T-helper 1 cell (primary cell): ENCODE measurements at places on chromosomes 16 and 17.

- no peak for DNase-seq
Measured at GRCh38 chr17:81577278-81578000, 25.3 kb upstream of the FAAP100 start.

DNA sequence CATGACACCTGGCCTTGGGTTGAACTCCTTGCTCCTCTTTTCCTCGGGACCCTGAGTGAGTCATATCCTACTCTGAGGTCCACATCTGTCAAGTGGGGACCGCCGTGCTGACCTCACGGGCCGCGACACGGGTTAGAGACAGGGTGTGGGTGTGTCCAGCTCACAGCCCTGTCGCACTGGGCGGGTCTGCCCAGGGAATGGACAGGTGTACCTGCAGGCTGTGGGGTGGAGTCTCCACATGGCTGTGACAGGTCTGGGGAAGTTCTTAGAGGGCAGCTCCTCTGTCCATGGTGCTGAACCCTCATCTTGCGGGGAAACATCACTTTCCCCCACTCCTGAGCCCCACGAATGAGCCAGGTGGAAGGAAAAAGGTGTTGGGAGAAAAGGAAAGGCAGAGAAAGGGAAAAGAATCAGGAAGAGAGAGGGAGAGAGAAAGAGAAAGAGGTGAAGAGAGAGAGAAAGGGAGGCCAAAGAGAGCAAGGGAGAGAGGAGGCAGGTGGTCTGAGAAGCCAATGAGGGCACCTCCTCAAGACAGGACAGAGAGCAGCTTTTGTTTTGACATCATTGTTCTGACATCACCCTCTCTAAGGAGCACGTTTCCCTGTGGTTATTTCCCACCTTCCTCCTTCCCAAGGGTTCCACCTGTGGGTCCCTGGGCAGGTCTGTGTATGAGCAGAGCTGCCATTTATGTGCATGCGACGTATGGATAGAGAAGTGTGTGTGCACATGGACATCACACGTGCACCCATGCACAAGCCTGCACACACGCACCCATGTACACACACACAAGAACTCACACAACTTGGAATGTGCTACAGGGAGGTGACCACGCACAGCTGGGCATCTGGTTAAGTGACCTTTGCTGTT lies 32.6 kb upstream of the CBFA2T3 start:
- no peak for DNase-seq

GRCh38 chr16:187330-187729 lies 7.1 kb downstream of the HBQ1 start:
- DNase-seq, result no peak

DNA sequence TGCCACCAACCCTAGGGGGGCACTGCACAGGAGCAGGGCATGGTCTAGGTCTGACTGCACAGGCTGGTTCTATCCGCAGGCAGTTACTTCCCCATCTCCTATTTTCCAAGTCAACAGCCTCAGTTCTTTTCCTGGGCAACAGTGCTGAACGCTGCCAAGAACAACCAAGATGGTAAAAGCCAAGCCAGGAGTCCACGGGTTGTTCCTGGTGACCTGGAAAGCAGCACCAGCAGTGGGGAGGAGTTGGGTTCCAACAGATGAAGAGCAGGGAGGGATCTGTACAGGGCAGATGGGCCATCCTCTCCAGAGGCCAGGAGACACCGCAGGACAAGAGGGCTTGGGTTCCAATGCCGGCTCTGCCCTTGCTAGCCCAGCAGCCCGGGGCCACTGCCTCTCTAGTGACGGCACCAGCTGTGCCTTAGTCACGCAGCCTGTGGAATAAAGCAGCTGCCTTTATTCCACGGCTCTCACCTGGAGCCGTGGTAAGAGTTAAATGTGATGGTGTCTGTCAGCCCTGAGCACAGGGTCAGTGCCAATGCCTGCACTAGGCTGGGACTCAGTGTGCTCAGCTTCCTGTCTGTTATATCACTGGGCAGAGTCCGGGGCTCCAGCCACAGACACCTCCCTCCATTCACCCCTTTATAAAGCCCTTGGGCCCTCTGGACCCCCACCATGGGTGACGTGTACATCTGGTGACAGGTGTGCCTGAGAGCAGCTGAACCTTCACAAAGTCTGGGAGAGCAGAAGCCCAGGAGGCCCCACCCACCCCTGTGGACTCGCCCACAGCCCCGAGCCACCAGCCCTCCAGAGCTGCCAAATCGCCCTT lies 44.9 kb downstream of the MARF1 start:
- no peak for DNase-seq

- no peak for DNase-seq
Measured at GRCh38 chr17:13646411-13646810, 44.7 kb upstream of the HS3ST3A1 start.

DNA sequence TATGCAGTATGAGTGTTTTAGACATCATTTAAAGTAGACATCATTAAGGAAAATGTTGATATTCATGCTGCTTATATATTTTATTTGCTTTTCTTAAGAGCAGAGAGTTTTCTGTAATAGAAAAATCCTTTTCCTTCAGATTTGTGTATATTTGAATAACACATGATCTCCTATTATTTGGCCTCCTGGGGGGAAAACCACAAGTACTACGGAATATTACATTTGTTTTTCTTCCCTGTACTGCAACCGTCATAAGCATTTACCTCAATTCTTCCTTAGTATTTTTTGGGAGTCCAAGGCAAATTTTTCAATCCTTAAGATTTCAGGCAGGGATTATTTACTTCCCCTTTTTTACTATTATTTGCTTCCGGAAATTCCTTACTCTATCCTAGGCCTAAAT lies 6.0 kb downstream of the RSPRY1 start:
- no peak for DNase-seq

GRCh38 chr16:30027588-30028437 lies 3.3 kb downstream of the TLCD3B start:
- no peak for DNase-seq

DNA sequence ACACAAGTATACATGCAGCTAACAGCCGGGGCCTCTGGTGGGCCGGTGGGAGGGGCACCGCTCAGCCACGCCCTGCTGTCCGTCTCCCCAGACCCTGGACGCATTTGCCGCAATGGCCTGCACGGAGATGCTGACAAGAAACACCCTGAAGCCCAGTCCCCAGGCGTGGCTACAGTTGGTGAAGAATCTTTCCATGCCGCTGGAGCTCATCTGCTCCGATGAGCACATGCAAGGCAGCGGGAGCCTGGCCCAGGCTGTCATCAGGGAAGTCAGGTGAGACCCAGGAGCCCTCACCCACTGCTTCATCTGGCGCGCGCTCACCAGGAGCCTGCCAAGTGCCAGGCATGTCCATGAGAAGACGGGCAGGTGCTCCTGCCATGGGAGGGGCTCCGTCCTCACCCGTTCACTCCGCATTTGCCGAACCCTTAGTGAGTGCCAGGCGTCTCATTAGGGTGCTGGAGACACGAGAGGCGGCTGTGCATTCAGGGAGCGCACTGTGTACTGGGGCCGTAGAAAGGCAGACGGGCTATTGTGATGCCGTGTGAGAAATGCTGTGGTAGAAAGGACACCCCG lies 51.4 kb upstream of the ENDOV start:
- DNase-seq, result no peak
